ENCODE measurements at places on chromosomes 6 and 20. TPM values are rescaled to one million over a fixed set of nuclear protein-coding genes. Genes with fewer than 3 reads are reported as not detected.
A peak's percentile ranks its signal among the peaks of the same experiment; 100 is the strongest.

DNA sequence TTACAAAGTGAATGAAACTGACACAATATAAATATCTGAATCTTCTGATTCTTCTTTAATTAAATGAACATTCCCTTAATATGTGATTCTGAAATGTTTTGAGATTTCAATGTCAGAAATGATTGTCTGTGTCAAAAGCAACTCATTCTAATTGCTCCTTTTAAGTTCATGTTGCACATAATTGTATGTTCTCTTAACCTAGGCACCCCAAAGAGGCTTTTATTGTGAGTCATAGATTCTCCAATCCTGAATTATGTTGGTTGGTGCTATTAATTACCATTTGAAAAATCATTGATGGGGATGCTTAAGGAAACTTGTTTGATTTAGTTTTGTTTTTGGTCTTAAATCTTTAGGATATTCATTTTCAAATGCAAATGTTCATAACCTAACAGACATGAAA, 829.7 kb upstream of the CITED2 start:
- no peak for DNase-seq

DNA sequence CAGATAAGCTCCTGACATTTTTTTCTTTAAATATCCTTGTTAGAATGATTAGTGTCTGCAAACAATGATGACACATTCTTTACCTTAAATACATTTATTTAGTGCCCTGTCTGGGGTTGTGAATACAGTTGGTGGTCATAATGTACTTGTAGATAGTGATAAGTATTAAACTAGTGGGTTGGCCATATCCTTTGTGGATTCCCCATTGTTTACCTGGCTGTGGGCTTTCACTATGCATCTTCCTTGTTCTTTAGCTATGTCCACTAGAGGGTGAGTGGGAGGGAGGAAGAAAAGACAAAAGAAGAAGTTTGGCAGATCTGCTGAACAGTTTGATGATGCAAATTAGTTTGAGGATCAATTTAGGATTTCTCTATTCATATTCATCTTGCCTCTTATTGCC, 15.7 kb downstream of the HS3ST5 start:
- no peak for DNase-seq

GRCh38 chr6:136351518-136352110, 62.0 kb upstream of the BCLAF1 start:
- DNase-seq: no peak

DNA sequence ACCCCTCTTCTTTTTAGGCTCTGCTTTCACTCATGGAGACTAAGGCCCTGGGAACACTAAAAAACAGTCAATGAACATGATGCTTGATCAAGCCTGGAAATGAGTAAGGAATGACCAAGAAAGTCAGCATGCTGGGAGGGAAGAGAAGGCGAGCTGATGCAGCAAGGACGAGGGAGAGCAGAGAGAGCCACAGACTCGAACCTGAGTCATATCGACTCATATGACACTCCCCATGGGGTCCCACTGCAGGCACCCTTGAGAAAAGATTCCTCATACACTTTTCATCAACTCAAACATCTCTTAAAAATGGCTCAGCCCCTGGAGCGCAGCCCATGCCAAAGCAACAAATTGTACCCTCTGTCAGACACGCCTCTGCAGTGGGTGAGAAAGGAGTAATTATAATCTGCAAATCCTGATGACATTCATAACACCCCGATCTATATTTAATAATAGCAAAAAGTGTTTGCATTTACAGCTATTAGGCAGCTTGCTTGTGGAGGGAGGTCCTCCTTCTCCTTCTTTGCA, 127.2 kb downstream of the F13A1 start:
- no peak for DNase-seq

DNA sequence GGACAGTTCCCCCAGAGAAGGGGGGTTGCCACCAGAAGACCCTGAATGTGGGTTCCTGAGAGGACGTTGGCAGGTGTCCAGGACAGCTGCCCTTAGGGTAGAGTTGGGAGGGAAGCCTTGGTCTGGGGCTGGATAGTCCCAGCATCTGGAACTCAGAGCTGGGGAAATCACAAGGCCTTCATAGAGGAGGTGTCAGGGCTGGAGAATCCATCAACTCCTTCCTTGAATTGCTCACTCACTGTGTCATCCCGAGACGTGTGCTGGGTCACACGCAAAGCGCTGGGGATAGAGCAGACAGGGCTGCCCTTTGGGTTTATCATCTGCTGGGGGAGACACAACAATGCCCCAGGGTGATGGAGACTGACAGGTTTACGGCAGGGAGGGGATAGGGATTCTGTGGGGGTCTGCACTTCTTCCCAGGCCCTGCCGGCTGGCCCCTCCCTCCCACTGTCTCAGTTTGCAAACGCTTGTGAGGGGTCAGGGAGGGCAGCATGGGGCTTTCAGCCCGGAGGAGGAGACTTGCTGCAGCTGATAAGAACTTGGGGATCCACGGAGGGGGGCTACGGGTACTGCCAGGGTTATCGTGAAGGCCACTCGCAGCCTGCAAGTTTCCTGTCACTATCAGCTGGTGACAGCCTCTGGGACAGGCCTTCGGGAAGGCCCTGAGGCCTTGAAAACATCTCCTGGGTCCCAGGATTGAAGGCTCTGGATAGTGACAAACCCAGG, 18.6 kb downstream of the RBM38 start:
- DNase-seq: no peak

GRCh38 chr6:104326173-104327001, 533.3 kb downstream of the HACE1 start:
- DNase-seq: peak; percentile 8

DNA sequence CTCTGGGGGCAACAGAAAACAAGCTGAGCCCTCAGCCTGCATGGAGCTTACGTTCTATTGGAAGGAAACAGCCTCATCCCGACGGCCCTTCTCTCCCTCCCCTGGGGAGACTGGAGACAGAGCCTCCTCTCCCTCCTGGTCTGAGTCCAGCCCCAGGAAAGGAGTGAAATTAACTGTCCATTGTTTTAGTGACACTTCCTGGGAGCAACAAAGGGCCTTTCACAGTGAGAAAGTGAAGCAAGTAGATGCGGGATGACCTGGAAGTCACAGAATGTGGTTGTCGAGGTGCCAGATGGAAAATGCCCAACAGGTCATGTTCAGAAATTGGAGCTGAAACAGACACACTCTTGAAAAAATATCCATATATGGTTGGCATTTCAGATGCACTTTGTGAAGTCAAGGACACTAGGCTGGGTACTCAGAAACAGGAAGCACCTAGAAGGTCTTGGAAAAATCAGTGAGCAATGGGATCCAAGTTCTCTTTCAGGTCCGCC, 77.8 kb downstream of the TFAP2C start:
- DNase-seq: no peak

The SLC35D3 gene
- 0.21 TPM for polyA plus RNA-seq

The MTFR2 gene
- polyA plus RNA-seq: 1.5 TPM

The BPIFB2 gene
- polyA plus RNA-seq: not detected

The BNIP5 gene
- polyA plus RNA-seq: 0.04 TPM

The GNRH2 gene
- not detected for polyA plus RNA-seq

The KIF25 gene
- 0.91 TPM for polyA plus RNA-seq

The ADNP gene
- polyA plus RNA-seq: 55.1 TPM

Data from muscle of back (tissue), 13 donors.